ENCODE measurements at places on chromosomes 16 and 17.

GRCh38 chr16:77359065-77359502 lies 75.8 kb downstream of the ADAMTS18 start:
- no peak for DNase-seq

DNA sequence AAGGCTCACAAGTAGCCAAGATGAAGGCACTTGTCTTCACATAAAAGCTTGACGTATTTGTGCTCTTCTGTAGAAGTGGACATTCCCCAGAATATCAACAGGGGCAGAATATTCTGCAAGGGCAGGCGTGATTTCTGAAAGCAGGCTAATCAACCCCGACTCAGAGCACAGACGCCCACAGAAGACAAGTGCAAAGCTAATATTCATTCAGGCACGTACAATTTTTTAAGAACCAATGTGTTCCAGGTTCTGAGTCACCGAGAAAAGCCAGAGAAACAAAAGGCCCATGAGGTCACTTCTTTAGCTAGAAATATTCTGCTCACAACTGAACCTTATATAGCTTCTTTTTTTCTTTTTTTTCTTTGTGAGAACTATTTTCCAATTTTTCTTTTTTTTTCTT lies 121.6 kb downstream of the DNAH9 start:
- DNase-seq, result no peak

GRCh38 chr16:1899641-1900451 lies 18.4 kb downstream of the HS3ST6 start:
- DNase-seq, result no peak

GRCh38 chr17:499951-500461 lies 147.4 kb upstream of the RPH3AL start:
- DNase-seq, result no peak

- DNase-seq, result no peak
Measured at GRCh38 chr16:79047337-79047736, 553.2 kb downstream of the MAF start.

DNA sequence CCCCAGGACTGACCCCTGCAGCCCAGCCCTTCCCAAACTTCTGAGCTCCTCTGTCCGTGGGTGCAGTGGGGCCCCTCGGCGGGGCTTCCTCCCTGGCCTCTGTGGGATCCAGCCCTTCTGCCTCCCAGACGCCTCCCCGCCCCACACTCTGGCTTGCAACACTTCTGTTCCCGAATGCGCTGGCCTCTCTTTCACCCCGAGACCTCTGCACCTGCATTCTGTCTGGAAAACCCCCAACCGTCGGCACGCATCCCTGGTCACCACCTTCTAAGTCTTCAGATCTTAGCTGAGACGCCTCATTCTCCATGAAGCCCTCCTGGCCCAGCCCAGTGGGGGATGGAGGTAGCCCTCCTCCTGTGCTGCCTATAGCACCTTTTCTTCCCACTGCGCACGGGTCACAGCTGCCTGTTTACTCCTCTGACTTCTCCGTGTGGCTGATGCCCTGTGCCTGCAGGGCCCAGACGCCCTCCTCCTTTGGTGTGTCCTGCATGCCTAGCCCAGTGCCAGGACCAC lies 26.4 kb downstream of the TMEM235 start:
- no peak for DNase-seq

DNA sequence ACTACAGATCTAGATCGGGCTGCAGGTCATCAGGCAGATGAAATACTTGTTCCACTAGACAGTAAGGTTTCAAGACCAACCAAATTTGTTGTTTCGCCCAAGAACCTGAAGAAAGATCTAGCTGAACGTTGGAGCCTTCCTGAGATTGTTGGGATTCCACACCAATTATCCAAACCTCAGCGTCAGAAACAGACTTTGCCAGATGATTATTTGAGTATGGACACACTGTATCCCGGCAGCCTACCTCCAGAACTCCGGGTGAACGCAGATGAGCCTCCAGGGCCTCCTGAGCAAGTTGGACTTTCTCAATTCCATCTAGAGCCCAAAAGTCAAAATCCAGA lies 14.4 kb downstream of the LRRC37B start:
- DNase-seq, result no peak

DNA sequence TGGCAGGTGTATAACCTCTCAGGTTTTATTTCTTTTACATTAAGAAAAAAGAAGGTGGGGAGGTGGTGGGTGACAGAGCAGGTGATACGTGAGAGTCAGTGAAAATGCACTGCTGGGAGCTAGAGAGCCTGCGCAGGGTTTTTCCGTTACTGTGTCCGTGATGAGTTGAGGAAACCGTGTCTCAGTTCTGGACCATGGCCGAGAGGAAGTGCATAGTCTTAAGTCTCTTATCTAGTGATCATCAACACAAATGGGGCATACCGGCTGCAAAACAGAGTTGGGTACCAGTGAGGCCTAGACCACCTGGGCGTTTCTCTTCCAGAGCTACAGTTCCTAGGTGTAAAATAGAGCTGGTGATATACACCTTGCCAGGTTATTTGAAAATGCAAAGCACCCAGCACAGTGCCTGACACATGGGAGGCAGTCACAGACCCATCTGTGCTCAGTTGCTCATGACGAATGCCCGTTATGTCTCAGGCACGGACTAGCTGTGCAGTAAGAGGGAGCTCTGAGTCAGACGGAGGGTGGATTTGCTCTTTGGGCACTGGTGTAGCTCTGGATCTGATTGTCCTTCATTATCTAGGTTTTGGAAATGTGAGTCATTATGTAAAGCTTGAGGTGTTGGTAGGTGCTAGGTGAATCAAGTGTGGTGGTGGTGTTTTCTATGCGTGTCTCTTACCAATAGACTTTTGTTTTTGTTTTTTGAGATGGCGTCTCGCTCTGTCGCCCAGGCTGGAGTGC lies 60.9 kb downstream of the RPTOR start:
- peak; percentile 78 for DNase-seq

DNA sequence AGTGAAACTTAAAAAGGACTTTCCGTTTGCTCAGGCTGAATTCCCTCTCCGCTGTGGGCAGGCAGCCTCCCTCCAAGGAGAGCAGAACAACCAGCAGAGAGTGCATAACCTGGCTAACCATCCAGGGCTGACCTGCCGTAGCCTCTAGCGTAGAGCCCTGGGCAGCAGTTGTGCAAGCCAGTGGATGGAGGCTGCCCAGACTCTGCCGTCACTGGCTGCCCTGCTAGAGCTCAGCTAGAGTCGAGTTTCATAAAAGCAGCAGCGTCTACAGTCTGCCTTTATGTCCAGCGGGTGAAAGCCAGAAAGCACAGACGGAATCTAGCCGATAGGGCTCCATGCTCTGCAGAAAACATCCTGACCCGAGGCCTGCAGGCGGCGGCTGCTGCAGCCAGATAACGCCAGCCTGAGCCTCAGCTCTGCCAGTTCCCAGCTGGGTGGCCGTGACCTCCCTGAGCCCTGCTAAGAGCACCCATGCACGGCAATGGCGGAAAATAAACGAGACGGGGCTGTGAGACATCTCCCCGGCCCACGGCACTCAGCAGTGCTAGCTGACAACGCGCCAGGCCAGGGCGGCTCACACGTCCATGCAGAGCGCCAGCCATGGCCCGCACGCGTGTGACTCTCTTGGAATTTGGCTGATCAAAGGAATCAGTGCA lies 231.3 kb downstream of the ENGASE start:
- no peak for DNase-seq

- DNase-seq, result no peak
Measured at GRCh38 chr16:49901711-49902110, 45.8 kb upstream of the ZNF423 start.

DNA sequence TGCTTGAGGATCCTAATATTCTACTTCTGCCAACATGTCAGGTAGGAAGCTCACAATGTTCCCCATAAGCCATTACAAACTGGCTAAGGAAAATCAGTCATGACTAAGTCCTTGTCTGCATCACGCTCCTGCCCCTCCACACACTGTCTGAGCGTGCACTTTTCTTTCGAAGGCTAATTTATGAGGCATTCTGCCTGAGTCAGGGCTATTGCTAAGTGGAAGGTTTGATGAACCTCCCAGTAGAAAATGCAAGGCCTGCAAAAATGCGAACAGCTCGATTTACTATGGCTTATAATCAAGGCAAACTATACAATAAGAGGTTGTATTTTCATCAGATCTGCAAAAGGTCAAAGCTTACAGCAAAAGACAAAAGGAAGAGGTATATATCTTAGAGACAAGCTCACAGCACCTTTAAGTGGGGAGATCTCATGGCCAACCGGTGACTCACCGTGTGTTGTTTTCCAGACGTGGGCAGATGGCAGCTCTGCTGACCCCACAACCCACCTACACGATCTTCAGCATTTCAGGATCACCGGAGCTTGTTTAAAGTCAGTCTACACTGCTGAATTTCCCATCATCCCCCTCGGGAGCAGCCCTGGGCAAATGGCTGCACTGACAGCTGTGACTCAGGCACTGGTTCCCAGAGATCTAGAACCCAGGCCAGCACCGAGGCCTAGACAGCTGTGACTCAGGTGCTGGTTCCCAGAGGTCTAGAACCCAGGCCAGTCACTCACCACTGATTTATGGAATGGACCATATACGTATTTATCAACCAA lies 26.1 kb downstream of the MEAK7 start:
- no peak for DNase-seq

DNA sequence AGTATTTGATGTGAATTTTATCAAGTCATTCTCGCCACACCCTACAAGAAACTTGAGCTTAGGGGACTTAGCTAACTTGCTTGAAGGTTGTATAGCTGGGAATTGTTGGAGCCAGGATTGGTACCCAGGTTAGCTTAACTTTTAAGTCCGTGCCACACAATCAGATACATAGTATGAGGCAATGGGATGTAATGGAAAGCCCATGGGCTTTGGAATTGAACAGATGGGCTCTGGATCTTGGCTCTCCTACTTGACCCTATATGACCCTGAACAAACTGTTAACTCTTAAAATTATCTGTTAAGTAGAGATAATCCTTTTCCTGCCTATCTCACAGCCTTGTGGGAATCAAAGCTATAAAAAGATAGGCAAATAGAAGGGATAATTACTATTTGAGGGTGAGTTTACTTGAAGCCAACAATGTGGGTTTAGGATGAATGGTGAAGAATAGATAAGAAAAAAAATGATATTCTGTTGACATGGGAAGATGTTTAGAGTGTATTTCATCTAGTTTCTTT lies 51.9 kb upstream of the CACNG3 start:
- no peak for DNase-seq

GRCh38 chr16:54454616-54455015 lies 168.0 kb upstream of the IRX3 start:
- no peak for DNase-seq

- no peak for DNase-seq
Measured at GRCh38 chr16:6132121-6132520, 1034.5 kb upstream of the EEF2KMT start.

DNA sequence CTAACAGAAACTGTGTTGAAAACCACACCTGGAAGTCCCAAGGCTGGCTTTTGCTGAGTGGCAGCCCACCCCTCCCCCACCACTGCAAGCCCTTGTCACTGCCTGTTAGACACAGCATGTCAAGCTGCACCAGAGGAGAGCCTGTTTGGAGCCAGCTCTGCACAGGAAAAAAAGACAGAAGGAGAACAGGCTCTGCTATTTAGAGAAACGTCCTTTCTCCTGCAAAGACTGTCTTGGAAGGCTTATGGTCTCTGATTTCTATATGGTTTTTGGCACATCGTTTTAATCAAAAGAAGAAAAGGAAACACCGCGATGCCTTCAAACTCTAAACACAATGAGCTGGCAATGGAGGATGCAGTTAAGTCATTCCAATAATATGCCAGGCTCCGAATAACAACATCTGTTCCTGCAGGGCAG lies 275.5 kb downstream of the MAP2K4 start:
- no peak for DNase-seq

DNA sequence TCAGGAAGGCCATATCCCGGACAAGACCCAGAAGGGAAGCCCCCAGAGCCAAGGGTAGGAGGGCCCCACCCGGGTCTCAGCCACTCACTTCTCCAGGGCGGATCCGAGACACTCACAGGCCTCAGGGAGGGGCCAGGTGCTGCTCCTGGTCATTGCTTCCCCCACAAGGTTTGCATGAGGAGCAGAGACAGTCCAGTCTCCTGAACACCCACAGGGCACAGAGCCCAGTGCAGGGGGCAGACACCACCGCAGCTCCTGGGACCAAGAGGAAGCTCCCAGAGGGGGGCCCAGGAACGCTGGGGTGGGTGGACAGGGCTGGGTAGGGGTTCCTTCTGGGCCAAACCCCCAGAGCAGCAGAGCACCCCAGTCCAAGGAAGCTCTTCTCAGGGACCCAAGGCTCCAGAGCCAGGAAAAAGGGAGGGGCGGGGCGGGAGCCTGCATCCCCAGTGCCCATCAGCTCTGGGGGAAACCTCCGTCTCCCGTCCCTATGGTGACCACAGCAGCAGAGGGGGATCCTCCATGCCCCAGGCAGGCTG lies 709 bp upstream of the MRPL28 start:
- no peak for DNase-seq

- no peak for DNase-seq
Measured at GRCh38 chr17:74592087-74592990, at the start of gene CD300LD. TSS of gene CD300LD (minus strand) at chr17:74592283. CDS start at chr17:74592202, 81 bp downstream.

DNA sequence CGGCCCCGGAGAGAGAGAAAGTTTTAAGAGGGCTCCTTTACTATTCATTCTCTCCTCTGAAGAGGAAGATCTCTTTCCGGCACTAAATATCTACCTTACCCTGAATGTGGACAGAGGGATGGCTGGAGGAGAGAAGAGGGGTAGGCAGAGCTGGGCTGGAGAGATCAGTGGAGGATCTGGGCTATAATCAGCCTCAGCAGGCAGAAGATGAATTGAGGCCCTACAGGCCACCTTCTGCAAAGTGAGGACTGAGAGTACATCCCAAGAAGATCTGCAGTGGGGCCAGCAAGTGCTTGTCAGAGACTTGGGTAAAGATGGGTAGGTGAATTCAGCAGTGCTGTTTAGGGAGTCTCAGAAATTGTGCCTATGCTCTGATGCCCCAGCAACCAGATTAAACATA lies 6.5 kb upstream of the HOXB1 start:
- no peak for DNase-seq

GRCh38 chr17:64515419-64515818 lies 8.6 kb downstream of the CEP95 start:
- DNase-seq, result no peak

GRCh38 chr16:54107583-54108202 lies 178.9 kb downstream of the IRX3 start:
- DNase-seq, result no peak

DNA sequence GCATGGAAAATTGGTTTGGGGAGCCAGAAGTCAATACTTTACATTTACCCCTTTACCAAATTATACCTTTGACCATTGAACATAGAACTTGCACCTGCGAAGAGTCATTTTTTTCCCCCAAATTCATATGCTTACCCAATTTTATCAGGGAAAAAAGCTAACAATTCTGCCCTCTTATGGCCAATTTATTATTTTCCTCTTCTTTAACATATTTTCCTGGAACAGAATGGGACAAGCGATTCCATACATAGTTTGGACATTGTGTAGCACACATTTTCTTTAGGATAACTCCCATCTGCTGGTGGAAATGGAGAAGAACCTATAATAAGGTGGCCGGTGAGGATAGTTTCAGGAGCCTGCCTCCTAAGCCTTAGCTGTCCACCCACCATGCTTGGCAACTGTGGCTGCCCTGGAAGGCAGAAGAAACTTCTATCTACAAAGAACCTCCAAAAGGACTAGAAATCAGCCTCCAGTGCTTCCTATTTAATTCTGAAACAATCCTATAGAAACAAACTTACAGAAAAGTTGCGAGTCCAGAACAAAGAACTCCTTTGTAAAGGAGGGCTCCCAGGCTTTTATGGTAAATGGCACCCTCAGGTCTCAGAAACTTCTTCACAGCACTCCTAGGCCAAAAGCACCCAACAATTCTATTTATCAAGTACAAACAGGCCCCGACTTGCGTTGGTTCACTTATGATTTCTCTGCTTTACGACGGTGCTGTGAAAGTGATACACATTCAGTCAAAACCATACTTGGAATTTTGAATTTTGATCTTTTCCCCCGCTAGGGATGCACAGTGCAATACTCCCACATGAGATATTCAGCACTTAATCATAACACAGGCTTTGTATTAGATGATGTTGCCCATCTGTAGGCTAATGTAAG lies 64.1 kb upstream of the CACNG4 start:
- no peak for DNase-seq

Data from stimulated activated CD8-positive, alpha-beta memory T cell treated with anti-CD3 and anti-CD28 coated beads, Interleukin-15, amount 100 ng/mL, for 48 hours (primary cell).